ENCODE measurements at places on chromosomes 11 and 22.
A peak's percentile ranks its signal among the peaks of the same experiment; 100 is the strongest.

DNA sequence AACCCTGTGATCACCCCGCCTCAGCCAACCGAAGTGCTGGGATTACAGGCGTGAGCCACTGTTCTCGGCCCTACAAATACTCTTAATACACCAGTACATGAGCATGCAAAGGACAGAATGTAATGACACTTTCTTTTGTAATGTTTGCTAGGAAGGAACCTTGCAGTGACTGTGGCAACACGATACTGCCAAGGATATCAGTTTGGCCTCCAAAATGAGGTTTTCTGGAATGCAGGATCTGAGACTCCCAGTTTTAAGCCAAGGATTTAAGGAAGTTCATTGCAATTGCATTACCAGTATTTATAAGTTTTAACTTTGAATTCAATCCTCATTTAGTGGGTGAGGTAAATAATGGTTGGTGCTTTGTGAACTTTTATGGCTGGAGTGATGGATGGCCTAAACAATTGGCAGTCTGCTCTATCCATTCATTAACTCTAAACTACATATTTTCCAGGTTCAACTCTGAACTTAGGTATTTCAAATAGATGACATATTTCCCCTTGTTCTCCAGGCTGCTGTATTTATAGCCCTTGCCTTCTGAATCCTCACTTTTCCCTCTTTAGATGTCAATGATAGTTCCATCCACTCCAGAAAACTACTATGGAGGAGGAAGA lies 330.3 kb downstream of the C11orf87 start:
- peak; percentile 36 for DNase-seq

GRCh38 chr11:73176874-73177155 lies 34.7 kb upstream of the FCHSD2 start:
- no peak for DNase-seq

DNA sequence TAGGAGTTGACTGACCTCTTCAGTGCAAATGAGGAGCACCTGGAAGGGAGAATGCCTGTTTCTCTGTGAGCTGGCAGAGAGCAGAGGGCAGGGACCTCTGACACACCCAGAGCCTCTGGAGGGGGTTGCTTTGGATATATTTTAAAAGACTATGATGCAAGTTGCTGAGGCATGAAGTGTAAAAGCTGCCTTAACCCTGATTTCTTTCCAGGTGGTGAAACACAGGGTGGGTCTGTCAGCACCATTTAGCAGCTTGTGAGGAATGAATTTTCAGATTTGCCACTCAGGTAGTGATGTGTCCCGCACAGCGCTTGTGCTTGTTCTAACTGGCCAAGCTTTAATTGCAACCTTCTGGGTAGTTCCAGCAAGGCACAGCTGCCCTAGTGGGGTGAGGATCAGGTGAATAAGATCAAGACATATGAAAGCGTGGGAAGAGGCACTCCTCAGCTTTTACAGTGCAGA lies 90.2 kb downstream of the SWAP70 start:
- no peak for DNase-seq

- DNase-seq: no peak
Measured at GRCh38 chr11:86801364-86801763, 1.0 kb downstream of the PRSS23 start.

DNA sequence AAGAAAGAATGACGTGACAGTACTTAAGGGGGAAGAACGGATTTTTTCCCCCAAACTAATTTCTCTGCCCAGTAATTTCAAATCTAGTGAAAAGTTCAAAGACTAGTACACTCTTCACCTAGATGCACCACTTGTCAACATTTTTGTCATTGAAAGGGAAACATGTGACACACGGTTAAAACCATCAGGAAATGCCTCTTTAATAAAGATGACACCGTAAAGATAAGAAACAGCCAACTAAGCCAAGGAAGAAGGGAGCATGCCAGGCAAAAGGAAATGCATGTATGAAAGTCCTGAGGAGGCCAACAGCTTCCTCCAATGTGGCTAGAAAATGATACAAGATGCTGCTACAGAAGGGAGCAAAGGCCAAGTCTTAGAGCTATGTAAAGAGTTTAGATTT lies 49.4 kb downstream of the RSF1 start:
- no peak for DNase-seq

DNA sequence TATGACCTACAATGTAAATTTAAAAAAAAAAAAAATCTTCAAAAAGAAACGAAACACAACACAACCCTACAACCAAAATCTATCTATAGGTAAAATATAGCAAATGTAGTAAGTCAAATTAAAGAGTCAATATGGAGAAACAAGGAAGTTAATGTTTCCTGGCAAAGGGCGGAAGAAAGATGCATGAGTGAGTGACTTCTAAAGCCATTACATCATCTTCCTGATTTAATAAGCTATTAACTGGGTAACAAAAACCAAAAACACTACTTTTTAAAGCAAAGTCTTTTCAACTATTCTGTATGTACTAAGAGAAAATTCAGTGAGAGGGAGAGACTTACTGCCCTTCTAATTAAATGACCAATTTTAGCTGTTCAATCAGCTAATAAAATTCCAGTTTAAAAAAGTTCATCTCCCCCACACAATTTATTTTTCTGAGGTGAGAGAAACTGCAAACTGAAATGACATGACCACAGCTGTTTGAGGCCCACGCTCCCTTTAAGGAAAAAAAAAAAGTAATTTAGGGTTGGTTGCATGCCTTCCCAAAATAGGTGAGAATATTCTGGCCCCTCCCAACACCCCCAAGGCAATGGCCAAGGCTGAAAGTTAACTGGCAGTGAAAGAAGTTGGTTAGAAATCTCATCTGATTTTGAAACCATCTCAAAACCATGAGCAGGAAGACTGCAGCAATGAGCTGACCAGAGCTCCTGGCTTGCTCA lies 5.9 kb downstream of the SF1 start:
- no peak for DNase-seq

DNA sequence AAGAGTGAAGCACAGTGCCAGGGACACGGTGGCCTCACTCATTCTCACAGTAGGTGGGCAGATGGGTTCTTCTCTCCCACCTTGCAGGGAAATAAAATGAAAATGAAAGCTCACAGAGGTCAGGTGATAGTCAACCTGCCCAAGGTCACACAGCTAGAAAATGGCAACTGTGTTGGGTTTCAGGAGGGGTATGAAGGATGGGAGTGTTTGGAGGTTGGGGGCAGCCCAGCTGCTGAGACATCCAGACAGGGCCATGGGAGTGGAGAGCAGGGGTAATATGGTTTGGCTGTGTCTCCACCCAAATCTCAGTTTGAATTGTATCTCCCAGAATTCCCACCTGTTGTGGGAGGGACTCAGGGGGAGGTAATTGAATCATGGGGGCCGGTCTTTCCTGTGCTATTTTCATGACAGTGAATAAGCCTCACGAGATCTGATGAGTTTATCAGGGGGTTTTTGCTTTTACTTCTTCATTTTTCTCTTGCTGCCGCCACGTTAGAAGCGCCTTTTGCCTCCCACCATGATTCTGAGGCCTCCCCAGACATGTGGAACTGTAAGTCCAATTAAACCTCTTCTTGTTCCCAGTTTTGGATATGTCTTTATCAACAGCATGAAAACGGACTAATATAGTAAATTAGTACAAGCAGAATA lies 247.0 kb downstream of the TENM4 start:
- no peak for DNase-seq

- no peak for DNase-seq
Measured at GRCh38 chr11:109864834-109865547, 228.2 kb upstream of the ZC3H12C start.

DNA sequence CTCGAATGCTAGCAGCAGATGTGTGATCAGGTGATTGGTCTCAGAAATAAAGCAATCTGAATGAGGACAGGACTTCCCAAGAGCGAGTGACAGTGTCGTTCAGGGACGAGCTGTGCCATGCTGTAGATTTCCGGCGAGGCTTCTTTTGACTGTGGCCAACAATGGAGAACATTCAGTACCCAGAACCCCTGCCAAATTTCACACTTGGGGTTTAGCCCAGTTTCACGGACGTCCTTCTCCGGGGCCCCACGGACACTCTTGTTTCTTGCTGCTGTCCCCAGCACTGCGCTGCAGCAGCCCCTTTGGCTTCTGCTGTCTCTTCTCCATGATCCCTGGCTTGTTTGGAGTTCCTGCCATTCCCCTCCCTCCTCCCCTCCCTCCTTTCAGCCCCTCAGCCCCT lies 115.1 kb upstream of the GRAMD1B start:
- DNase-seq: no peak

GRCh38 chr22:50293441-50294318 lies 13.8 kb downstream of the PLXNB2 start:
- DNase-seq: peak; percentile 94

- DNase-seq: peak; percentile 82
Measured at GRCh38 chr22:39253435-39254070, 8.8 kb upstream of the PDGFB start.

- no peak for DNase-seq
Measured at GRCh38 chr22:38142606-38143005, 32.1 kb upstream of the BAIAP2L2 start.

- no peak for DNase-seq
Measured at GRCh38 chr11:70668204-70669202, 270.2 kb downstream of the CTTN start.

- DNase-seq: no peak
Measured at GRCh38 chr22:35134637-35135036, 68.7 kb downstream of the ISX start.

DNA sequence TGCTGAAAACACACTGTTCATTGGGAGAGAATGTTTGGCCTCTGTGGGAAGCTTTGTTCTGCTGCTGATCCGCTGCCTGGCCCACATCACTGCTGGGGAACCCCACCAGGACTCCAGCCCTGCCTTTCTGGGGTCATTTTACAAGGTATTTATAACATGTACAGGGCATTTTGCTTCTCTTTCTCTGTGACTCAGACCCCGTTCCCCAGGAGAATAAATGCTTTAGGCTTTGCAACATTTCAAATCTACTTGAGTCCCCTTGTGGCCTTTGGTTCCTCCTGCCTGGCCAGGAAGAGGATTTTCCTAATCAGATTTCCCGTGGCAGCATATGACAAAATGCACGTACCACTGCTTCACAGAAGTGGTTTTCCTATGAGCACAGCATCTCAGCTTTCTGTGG lies 43.0 kb downstream of the BTG4 start:
- DNase-seq: no peak

GRCh38 chr11:118111019-118111743 lies 24.4 kb upstream of the SMIM35 start:
- DNase-seq: no peak

DNA sequence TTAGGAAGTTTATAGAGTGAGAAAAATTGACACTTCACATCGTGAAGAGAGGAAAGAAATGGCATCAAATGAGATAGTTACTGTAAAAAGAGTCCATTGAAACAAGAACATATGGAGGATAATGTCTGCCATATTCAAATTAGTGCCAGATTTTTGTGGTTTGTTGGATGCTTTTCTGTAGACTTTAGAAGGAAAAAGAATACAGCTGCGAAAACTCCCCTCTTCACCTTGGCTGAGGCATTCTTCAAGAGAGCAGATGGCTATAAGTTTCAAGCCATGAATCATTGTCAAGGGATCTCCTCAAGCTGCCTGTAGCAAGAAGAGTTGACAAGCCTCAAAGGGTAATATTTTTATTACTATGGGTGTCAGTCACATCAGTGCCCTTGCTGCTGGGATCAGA lies 507.4 kb upstream of the RAG2 start:
- DNase-seq: no peak

- no peak for DNase-seq
Measured at GRCh38 chr11:130099356-130099755, 29.7 kb downstream of the APLP2 start.

DNA sequence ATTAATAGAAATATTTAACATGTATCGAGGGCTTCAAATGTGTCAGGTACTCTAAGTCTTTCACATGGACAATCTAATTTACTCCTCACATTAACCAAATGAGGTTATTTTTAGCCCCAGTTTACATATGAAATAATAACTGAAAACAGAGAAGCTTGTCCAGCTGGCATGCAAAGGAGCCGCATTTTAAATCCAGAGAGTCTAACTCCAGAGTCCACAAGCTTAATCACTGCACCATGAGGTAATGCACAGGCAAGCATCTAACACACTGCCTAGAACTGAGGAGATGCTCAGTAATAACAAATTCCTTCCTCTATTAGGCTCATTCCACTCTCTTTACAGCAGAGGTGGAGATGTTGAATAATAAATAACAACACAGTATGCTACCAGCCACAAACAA lies 165.7 kb upstream of the GUCY1A2 start:
- no peak for DNase-seq

DNA sequence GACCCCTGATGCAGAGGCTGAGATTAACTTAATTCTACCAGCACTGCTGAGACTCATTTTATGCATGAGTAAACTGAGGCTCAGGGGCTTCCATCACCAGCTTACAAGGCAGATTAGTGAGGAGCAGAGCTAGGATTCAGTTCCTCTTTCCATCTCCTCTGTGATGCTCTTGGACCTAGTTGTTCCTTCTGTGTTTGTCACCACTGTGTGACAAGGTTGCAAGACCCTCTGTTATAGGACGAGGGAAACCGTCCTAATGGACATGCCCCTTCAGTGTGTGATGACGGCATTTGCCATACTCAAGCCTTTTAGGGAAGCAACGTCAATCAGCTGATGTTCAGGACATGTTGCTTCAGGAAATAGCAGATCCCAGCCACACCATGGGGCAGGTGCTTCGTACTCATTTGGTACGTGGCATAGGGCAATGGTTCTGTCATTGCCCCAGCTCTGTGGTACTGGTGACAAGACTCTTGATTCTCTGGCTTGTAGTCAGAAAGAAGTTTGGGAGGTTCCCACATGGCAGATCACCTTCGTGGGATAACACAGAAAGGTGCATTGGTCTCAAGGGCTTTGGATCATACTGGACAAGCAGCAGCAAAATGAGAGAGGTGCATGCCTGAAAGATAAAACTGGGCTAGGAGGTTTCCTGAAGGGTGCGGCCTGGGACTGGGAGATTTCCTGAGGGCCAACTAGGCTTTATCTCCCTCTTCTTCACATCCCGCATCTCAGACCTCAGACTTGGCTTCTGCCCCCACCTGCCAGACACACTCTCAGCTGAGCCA lies 23.9 kb upstream of the CD44 start:
- no peak for DNase-seq

GRCh38 chr11:123209591-123209990 lies 14.5 kb upstream of the CLMP start:
- DNase-seq: no peak

- no peak for DNase-seq
Measured at GRCh38 chr11:47047972-47048371, 111.4 kb downstream of the CSTPP1 start.
